ENCODE measurements at places on chromosomes 1 and 21.

- DNase-seq: no peak
Observed at GRCh38 chr21:46254208-46254975, 25.8 kb upstream of the LSS start.

DNA sequence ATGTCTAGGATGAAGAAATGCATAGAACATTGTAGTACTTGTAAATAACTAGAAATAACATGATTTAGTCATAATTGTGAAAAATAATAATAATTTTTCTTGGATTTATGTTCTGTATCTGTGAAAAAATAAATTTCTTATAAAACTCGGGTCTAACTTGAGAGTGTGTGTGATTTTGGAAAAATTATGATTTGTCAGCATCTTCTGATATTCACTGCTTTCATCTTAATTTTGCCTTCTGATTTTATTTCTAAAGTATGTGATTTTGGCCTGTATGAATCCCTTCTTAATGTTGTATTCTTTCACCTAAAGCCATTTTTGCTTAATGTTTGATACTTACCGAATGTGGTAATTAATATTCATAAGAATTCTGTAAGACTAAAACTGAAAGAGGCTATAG, 14.3 kb downstream of the IFI44 start:
- DNase-seq: no peak

DNA sequence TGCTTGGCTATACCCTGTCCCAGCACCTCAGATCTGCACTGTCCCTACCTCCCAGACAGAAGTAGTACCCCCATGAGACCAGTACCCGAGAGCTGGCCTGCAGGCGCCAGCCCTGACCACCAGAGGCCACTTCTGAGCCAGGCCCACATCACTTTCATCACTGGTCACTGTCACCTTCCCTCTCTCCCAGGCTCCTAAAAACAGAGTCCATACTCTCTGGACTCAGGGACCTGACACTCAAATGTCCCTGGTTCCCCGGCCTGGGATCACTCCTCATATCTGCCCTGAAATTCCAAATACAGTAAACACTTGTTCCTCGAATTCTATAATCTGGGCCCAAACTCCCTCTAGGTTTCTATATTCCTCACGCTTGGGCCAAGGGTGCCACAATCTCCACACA, 18.7 kb downstream of the TMEM53 start:
- no peak for DNase-seq

- DNase-seq: no peak
Observed at GRCh38 chr21:44052071-44052829, 40.1 kb downstream of the TRAPPC10 start.

- DNase-seq: no peak
Observed at GRCh38 chr1:27868932-27869718, 3.2 kb upstream of the THEMIS2 start.

- DNase-seq: no peak
Observed at GRCh38 chr1:18486195-18486594, 5.5 kb downstream of the KLHDC7A start.

DNA sequence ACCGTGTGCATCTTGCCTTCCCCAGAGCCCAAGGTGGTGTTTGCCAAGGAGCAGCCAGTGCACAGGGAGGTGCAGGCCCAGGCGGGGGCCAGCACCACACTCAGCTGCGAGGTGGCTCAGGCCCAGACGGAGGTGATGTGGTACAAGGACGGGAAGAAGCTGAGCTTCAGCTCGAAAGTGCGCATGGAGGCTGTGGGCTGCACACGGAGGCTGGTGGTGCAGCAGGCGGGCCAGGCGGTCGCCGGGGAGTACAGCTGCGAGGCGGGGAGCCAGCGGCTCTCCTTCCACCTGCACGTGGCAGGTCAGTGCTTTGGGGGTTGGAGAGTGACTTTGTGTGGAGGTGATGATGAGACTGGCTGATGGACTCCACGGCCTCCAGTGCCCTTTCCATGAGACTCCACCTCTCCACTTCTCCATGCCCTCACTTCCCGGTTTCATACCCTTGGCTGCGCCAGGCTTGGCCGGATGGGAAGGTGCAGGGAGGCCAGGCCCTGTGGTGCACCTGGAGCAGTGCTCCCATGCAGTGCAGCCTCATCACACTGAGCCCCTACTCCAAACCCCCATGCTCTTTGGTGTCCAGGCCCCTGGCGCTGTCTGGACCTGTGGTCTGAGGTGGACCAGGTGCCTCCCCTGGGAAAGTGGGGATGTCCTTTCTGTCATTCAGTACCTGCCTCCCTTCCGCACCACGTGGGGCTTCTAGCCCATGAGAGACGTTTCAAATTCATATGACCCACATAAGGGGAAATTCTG, 49.0 kb downstream of the OBSCN start:
- DNase-seq: no peak

DNA sequence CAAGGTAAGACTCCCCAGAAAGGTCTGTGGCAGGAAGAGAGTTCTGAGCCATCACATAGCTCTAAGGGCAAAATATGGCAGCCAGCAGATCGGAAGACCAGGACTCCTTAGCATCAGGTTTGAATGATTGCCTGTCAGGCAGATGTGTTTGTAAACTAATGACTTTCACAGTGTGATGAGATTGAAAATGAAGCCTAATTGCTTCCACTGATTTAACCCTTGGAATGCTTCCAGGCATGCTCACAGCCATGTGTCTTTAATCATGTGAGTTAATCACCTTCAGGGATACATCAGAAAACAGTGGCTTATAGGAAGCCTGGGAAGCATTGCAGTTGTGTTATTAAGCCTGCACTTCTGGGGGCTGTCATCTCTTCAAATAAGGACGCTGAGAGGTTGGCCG, 82.8 kb downstream of the LRRC53 start:
- DNase-seq: no peak

DNA sequence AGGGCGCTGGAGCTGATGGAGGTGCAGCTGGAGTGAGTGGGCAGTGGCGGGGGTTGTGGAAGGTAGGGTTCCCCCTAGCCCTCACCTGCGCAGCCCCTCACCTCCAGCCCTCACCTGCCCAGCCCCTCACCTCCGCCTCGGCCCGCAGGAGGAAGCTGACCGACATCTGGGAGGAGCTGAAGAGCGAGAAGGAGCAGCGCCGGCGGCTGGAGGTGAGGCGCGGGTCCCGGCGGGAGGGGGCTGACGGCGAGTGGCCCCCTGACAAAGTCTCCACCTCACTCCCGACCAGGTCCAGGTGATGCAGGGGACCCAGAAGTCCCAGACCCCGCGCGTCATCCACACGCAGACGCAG, 2.7 kb downstream of the EVA1B start:
- no peak for DNase-seq

DNA sequence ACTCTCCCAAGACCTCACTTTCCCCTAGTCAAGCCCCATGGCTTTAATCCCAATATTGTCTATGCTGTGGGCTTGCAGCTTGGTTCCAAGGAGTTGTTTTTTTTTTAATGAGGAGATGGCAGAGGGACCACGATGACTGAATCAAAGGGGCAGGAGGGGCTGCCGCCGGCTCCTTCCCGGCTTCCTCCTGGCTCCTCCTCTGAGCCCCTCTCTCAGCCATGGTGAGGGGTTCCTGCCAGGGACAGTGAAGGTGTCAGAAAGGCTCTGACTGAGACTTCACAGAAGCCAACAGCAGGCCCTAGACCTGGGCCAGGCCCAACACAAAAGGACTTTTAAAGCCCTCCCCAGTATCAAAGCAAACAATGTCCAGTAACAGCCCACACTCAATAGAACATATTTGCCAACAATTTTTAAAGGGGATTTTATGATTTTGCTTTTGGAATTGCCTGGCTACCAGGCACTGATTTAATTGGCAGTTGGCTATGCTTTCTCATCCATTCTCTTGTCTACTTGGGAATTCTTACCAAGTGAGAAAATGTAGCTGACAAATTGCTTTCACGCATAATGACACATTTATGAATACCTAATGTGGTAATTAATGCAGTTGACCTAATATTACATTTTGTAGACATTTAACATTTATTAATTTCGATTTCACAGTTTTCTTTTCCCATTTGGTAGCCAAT, 54.2 kb downstream of the FBXO2 start:
- no peak for DNase-seq

- DNase-seq: no peak
Observed at GRCh38 chr1:110293601-110294104, 45.5 kb upstream of the RBM15 start.

- DNase-seq: no peak
Observed at GRCh38 chr1:219121679-219122078, 52.0 kb upstream of the LYPLAL1 start.

GRCh38 chr1:202081992-202082391, 40.7 kb upstream of the GPR37L1 start:
- no peak for DNase-seq

GRCh38 chr1:33298623-33299277, 22.1 kb downstream of the A3GALT2 start:
- peak; percentile 12 for DNase-seq

GRCh38 chr1:176963181-176963580, 201.3 kb downstream of the ASTN1 start:
- DNase-seq: no peak

DNA sequence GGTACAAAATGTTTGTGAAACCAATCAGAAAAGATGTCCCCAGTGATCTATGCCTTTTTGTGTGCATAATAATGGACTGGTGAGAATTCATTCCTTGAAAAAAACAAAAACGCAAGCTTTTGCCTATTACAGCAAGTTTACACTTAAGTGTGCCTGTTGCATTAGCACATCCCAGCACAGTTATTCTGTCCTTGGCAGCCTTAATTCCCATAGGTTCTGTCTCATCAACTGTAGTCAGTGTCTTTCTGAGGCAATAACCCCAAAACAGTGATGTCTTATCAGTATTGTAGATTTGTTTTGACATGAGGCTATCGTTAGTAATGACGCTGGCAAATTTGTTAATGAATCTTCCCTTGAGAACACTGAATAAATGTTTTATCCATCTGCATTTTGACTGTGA, 109.9 kb upstream of the KCTD3 start:
- no peak for DNase-seq

DNA sequence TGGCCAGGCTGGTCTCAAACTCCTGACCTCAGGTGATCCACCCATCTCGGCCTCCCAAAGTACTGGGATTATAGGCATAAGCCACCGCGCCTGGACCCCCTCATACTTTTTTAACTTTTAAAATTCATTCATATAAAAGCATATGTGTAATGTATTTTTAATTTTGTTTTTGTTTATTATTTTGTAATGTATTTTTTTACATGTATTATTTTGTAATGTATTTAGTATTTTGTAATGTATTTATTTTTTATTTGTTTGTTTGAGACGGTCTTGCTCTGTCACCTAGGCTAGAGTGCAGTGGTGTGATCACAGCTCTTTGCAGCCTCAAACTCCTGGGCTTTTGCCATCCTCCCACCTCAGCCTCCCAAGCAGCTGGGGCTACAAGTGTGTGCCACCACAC, 12.0 kb upstream of the BRWD1 start:
- DNase-seq: no peak

DNA sequence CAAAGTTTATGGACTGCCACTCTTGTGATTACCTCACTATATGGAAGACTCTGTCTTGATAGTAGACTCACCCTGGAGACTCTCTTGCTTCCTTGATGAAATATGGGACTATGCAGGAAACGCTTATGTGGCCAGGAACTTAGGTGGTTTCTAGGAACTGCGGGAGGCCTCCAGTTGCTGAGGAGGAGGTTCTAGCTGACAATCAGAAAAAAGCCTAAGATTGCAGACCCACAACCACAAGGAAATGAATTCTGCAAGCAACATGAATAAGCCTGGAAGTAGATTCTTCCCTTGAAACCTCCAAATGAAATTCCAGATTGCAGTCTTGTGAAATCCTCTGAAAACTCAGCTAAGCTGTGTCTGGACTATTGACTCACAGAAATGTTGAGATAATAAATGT, 88.9 kb upstream of the COL11A1 start:
- DNase-seq: no peak

DNA sequence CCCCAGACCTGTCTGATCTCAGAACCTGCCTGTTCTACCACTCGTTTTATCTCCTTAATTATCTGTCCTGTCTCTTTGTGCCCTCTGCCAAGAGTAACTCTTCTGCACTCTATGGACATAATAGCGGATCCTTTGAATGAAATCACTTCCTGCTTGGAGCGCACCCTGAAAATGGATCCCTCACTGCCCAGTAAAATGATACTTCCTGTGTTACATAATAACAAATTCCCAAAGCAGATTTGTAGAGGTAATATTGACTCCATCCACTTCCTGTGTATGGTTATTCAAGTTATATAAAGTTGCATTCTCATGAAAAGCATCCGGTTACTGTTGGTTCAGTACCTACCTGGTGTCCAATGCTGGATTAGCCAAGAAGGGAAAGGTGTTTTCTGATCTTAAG, 246.0 kb downstream of the TRABD2B start:
- DNase-seq: no peak

- no peak for DNase-seq
Observed at GRCh38 chr1:25476186-25477097, 45.7 kb downstream of the MACO1 start.

DNA sequence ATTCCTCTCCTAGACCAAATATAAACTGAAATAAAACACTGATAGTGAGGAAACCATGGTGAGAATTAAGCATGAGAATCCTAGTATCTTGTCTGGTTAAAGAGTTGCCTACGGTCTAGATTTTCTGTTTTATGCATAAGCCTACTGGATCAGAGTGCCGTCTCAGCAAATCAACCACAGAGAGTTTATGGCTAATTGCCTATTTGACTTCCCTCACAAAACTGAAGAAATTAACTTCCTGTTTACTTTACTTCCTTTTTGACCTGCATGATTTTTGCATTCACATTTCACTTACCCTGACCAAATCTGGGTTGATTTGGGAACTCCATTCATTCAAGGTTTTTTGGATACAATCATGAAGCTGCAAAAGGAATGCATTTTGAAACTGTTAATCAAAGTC, 5.0 kb downstream of the GCLM start:
- no peak for DNase-seq

DNA sequence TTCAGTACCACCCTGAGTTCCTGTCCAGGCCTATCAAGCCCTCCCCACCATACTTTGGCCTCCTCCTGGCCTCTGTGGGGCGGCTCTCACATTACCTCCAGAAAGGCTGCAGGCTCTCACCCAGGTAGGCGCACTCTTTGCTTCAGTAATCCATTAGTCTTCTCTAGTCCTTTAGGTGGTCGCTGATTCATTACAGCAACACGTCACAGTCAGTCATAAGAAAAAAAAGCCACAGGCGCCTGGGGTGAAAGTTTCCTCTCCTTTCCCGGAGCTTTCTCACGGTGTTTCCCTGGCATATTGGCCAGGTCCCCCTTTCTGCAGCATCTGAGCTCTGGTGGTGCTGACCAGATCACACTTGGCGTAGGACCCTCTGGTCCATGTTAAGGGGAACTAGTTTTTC, 12.1 kb downstream of the SLFNL1 start:
- no peak for DNase-seq

DNA sequence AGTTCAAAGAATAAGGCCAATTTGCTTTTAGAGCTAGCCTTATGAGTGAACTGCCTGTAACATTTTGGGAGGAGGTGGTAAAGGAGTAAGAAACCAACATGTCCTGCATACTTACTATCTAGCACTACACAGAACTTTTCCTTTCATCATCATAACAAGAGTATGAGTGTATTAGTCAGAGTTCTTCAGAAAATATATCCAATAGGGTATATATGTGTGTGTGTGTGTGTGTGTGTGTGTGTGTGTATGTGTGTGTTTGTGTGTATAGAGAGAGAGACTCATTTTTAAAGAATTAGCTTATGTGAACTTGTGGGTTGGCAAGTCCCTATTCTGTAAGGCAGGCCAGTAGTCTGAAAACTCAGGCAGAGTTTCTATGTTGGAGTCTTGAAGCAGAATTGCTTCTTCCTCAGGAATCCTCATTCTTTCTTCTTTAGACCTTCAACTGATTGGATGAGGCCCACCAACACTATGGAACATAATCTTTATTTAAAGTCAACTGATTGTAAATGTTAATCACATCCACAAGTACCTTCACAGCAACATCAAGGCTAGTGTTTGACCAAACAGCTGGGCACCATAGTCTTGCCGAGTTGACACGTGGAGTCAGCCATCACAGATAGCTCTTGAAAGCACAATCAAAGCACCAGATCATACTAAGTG, 121.9 kb downstream of the CYYR1 start:
- DNase-seq: no peak

Measured in stimulated activated CD8-positive, alpha-beta memory T cell treated with anti-CD3 and anti-CD28 coated beads, Interleukin-4, amount 100 ng/mL, for 4 hours (primary cell).